ENCODE measurements at places on chromosomes 6 and 20.

- DNase-seq = no peak
Observed at GRCh38 chr20:44613575-44613974, 31.2 kb downstream of the PKIG start.

- DNase-seq = no peak
Observed at GRCh38 chr6:15503346-15503680, 159.5 kb downstream of the DTNBP1 start.

GRCh38 chr20:62659488-62660239, 17.4 kb downstream of the SLCO4A1 start:
- DNase-seq = no peak

DNA sequence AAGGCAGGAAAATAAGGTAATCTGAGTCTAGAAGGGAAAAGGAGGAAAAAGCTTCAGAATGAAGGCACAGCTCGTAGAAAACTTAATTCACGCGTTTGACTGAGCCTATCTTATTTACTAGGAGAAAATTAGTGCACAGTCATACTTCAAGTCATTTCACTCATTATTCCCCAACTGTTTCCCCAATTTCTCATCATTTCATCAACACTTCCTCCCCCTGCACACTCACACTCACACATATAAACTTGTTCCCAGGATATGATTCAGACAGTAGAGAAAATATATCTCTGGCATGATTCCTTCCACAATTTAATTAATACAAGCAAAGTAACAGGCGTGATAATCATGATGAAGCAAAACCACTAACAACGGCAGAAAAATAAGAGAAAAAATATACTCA, 94.5 kb upstream of the F13A1 start:
- DNase-seq = no peak

GRCh38 chr20:63125838-63126601, 89.9 kb downstream of the YTHDF1 start:
- DNase-seq = peak; percentile 10

DNA sequence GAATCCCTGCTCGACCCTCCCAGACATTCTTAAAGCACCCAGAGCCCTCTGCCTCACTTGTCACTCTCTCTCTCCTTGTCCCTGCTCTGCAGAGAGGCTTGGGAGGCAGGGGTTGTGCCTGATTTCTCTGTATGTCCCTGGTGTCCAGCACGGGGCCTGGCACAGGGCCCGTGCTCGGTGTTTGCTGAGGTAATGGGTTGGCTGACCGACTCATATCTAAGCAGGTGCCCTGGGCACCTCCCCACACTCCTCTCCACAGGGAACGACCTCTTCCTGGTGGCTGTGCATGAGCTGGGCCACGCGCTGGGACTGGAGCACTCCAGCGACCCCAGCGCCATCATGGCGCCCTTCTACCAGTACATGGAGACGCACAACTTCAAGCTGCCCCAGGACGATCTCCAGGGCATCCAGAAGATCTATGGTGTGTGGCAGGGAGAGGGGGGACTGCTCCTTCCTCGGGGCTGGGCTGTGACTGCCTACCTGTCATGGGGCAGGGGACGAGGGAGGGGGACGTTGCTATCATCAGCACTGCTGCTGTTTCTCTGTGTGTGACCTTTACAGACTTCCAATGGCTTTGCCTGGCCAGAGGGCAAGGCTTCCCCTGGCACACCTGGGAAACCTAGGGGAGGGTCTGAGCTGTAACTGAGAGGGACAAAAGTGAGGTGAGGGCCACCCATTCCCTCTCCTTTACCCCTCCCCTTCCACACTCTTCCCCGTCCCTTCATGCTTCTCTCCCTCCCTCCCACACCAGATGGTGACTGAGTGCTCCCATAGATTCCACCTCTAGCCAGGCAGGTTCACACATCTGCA, 14.2 kb downstream of the MMP24OS start:
- DNase-seq = no peak
